Activated CD4-positive, alpha-beta T cell treated with anti-CD3 and anti-CD28 coated beads for 24 hours (primary cell): ENCODE measurements at places on chromosomes 16 and 17.
A peak's percentile ranks its signal among the peaks of the same experiment; 100 is the strongest.

- DNase-seq = no peak
Observed at GRCh38 chr17:80105762-80106161, 4.4 kb downstream of the GAA start.

- no peak for DNase-seq
Observed at GRCh38 chr16:89688395-89688794, 1.9 kb downstream of the CDK10 start.

DNA sequence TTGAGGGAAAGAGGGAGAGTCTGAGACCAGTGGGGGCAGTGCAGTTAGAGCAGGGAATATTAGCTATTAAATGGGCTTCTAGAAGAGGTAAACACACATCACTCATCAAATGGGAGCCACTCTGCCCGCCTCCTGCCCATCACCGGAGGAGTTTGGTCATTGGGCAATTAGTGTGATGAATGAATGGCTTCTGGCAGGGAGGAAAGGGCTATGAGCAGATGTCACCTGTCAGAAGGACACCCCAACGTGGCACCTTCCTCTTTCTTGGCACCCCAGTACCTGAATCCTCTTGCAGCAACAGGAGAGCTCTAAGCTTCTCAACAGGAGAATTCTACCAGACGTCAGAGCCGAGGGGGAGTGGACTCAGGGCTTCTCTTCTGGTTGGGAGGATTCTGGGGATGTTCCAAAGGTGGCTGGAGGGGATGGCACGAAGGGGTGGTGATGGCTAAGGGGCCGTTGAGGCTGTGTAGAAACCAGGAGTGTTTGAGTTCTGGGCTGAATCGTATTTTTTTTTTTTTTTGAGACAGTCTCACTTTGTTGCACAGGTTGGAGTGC is 11.0 kb downstream of the C1QTNF1 start:
- DNase-seq = no peak

- no peak for DNase-seq
Observed at GRCh38 chr16:88113545-88114045, 162.4 kb downstream of the BANP start.

- DNase-seq = no peak
Observed at GRCh38 chr17:38569701-38570512, 35.8 kb downstream of the SRCIN1 start.

DNA sequence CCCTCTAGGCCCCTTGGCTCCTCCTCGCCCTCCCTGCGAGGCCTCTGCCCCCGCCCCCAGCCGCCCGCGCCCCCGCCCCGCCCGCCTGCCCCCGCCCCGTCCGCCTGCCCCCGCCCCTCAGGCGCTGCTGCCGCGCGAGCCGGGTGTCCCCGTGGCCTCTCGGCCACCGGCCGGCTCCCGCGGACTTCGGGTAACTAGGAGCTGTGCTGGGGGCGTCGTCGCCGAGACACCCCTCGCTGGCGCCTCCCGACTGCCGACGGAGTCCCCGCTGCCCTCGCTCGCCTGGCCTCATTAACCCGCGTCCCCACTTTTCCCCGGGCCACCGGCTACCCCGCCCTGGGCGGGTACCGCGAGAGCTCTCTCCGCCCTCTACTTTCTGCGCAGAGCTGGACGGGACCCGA is at the start of gene TLCD1:
TLCD1 (minus strand) TSS at position 8 of the 401 bp plus-strand sequence. CDS start 136 bp downstream, outside the sequence.
- peak; percentile 69 for DNase-seq

DNA sequence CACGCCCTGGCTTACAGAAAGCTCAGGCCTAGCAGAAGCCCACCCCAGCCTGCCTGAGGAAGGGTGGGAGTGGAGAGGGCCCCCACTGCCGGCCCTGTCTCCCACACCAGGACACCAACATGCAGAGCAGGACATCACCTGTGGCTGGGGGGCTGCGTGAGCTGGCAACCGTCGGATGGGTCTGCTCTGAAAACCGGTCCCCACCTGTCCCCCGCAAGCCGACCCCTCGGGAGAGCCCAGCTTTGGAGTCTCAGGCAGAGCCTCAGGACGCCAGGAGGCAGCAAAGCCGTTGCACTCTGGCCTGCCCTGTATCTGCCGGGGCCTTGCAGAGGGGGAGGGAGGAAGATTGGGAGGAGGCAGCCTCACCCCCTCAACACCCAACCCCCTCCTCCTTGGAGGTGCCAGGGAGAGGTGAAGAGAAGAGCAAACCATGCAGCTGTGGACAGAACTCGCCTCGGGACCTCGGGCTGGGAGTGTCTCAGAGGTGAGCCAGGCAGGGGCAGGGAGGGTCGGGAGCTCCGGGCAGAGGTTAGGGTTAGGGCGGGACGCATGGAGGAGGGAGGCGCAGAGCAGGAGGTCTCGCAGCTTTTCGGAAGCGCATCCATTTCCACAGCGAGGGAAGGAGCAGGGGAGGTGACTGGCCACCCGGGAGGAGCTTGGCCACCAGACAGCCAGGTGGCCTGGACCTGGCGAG is 30.4 kb upstream of the ZC3H18 start:
- no peak for DNase-seq

DNA sequence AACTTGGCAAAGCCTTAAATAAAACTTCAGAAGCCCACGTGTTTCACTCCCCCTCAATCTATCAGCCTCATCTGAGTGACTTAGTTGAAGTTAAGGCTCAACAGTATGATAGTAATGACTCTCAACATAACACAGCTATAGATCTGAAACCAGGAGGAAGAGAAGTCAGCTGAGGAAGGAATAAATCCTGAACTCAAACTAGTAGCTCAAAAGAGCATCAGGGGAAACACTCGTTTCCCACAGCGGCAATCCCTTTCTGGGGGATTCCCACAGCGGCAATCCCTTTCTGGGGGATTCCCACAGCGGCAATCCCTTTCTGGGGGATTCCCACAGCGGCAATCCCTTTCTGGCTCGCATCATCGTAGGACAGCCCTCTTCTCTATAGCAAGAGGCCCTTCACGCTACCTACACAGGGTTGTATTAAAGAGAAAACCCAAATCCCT is 56.8 kb downstream of the ZZEF1 start:
- no peak for DNase-seq

GRCh38 chr16:56910112-56910511 is 21.8 kb upstream of the HERPUD1 start:
- DNase-seq = no peak

DNA sequence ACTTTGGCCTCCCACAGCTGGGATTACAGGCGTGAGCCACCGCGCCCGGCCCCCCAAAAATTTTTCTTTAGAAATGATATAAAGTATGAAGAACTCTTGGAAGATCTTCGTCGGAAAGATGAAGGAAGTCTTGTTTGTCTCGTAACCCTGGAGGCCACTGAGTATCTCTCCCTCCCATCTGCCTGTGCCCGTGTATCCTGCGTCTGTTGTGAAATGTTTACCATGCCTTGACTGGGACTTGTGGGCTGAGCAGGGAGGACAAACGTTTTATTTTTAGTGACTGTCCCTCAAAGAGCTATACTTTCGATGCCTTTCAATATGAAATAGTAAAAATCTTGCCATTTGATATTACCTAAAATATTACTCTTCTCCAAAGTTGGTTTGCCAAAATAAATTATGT is 121.2 kb downstream of the RPTOR start:
- no peak for DNase-seq

GRCh38 chr17:79658811-79659207 is 48.0 kb upstream of the RBFOX3 start:
- DNase-seq = no peak
